ENCODE measurements at places on chromosomes 16 and 17. TPM values are rescaled to one million over a fixed set of nuclear protein-coding genes. Genes with fewer than 3 reads are reported as not detected.

GRCh38 chr16:55214974-55215494, 109.0 kb upstream of the IRX6 start:
- DNase-seq: no peak

GRCh38 chr17:76925441-76925891, 57.3 kb downstream of the MGAT5B start:
- DNase-seq: no peak

Gene TP53TG3E
- polyA plus RNA-seq: not detected

- no peak for DNase-seq
Measured at GRCh38 chr16:65665586-65665985, 543.7 kb upstream of the CDH11 start.

DNA sequence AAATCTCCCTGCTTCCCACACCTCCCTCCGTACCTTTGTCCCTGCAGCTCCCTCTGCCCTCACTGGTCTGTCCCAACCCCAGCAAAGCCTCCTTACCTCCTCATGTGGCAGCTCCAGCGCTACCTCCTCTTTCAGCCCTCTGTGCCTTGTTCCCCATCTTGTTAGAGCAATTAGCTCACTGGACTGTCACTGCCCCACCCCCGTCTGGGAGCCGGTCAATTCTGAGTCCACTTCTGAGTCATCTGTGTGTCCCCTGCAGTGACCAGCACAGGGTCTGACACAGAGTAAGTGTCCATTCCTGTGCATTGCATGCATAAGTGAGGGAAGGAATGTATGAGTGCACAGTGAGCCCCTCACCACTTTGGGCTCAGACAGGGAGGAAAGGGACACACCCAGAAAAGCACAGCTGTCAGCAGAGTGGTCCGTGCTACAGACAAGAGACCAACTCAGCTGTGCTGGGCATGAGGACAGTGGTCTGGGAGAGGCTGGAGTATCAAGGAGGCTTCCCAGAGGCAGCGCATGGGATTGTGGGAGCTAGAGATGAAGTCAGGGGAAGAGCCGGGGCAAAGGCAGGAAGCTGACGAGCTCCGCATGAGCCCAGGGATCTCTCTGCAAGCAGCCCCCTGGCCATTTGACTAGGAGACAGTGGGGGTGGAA, 45.9 kb downstream of the PITPNM3 start:
- no peak for DNase-seq

DNA sequence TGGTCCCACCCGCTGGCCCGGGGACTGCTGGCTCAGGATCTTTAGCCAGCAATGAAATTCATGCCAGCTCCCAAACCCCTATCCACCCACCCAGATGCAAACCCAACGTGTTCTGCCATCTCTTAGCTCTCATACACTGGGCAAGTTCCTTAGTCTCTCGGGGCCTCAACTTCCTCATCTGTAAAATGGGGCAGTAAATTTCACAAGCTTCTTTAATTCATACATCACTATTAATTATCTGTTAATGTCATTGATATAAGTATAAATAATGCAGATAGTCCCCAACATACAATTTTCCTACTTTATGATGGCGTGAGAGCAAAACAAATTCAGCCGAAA, 398.7 kb downstream of the SOX9 start:
- no peak for DNase-seq

Measured in A549 (cell line).